ENCODE measurements at places on chromosomes 6 and 20.

GRCh38 chr6:110041830-110042229 is 63.7 kb downstream of the GPR6 start:
- no peak for DNase-seq

- no peak for DNase-seq
Measured at GRCh38 chr6:84016029-84016428, 17.5 kb upstream of the MRAP2 start.

DNA sequence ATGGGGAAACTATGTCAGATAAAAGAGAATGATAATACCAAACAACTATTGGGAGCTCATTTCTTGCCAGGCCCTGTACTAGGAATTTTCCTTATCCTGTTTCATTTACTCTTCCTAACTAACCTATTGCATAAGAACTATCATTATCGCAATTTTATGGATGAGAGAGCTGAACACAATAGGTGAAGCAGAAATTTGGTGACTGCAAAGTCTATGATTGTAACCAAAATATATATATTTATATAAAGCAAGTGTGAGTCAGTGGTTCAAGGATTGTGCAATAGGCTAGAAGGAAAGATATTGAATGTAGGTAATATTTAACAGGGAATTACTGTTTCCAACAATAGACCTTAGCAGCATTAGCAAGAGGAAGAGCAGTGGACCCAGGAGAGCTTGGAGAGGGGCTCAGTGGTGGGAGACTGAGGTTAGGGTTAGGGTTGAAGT is 181.1 kb upstream of the TENT5A start:
- DNase-seq: no peak

DNA sequence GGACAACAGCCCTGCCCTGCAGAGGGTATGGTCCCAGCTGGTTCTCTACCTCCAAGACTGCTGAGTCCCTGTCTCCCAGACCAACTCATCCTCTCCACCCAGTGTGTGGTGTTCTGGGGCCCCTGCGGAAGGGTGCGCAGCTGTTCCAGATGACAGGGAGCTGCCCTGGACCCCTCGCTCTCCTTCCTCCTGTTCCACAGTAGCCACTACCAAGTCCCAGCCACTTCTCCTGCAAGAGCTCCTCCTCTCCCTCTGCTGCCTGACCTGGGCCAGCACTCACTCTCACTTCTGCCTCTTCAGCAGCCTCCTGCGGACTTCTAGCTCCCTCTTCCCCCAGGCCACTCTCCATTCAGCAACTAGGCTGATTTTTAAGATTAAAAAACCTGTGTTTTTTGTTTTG is 40.1 kb upstream of the TMEM181 start:
- no peak for DNase-seq

DNA sequence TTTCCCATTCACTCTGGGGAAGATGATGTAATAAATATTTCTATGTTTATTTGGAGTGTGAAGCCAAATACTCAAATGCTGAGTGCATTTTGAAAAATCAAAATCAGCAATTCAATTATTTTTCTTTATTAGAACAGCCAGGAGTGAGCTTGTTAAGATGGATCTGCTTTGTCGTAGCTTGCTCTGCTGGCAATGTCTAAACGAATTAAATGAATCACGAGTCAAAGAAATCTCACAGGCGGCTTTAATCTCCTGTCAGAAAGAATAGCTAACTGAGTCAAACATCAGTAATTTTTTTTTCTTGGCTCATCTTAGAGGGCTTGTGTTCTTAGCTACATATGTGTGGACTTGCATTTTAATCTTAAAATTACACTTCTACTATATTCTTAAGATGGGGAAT is 100.2 kb upstream of the HMGN3 start:
- no peak for DNase-seq

- DNase-seq: no peak
Measured at GRCh38 chr6:37551867-37552266, 52.2 kb upstream of the CCDC167 start.

All from NCI-H226 (cell line).